Common myeloid progenitor, CD34-positive (primary cell): ENCODE measurements at places on chromosomes 7 and 10.

- DNase-seq: peak; percentile 43
These were observed 40.2 kb downstream of the PDSS1 start for GRCh38 chr10:26737730-26738129.

- DNase-seq: no peak
These were observed 4.8 kb upstream of the MTPAP start for GRCh38 chr10:30353851-30354250.

DNA sequence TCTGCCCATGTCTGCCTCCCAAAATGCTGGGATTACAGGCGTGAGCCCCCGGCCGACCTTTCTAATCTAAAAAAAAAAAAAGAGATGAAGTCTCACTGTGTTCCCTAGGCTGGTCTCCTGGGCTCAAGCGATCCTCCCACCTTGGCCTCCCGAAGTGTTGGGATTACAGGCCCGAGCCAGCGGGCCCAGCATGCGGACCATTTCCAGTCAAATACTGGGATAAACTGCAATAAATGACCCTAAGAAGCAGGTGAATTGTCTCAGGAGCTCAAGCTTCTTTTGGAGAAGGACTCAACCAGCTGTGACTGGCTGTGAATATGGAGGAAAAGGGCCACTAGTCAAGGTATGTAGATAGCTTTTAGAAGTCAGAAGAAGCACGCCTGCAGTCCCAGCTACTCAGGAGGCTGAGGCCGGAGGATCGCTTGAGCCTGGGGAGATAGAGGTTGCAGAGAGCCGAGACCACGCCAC is 550 bp upstream of the CREM start:
- no peak for DNase-seq

GRCh38 chr7:68688416-68689086 is 909.7 kb upstream of the AUTS2 start:
- DNase-seq: no peak

- no peak for DNase-seq
These were observed 96.3 kb upstream of the NEBL start for GRCh38 chr10:20993389-20993788.

DNA sequence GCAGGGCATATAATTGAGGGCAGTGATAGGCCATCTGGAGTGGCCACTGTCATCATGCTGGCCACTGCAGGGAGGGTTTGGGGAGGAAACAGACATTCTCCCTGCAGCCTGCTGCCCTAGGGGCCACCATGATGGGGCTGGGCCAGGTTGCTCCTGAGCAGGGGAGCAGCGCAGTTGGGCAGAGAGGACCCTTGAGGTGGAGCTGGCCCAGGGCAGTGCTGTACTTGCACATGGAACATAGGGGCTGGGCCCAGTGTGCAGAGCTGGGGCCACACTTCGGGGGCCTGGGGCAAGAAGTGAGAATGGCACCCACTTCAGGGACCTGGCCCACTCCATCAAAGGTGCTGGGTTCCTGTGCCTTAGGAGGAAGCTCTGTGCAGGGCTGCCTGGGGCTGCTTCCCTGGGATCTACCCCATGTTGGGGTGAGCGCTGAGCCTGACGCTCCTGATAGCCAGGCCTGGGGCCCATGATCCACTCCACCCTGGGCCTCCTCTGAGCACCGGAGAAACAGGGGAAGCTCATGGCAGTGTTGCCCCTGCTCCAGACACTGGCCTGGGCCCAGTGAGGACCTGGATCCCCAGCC is 21.3 kb upstream of the NUB1 start:
- no peak for DNase-seq

DNA sequence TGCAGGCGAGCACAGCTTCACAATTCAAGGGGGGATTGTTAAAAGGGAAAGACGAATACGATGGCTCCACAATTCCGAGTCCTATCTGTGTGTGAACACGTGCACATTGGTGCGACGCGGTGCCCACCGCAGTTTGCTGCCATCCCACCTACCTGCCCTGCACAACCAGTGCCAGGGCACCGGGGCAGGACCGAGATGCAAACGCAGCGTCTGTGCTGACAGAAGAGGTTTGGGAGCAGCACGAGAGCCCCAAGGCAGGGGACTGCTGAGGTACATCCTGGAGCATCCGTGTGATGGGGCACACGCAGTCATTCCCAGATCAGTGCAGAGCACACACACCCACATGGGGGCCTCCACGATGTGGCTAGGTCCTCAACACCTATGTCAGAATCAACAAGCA is 221.3 kb downstream of the DNAJB6 start:
- no peak for DNase-seq

GRCh38 chr7:75662579-75663301 is 76.0 kb downstream of the HIP1 start:
- DNase-seq: no peak

DNA sequence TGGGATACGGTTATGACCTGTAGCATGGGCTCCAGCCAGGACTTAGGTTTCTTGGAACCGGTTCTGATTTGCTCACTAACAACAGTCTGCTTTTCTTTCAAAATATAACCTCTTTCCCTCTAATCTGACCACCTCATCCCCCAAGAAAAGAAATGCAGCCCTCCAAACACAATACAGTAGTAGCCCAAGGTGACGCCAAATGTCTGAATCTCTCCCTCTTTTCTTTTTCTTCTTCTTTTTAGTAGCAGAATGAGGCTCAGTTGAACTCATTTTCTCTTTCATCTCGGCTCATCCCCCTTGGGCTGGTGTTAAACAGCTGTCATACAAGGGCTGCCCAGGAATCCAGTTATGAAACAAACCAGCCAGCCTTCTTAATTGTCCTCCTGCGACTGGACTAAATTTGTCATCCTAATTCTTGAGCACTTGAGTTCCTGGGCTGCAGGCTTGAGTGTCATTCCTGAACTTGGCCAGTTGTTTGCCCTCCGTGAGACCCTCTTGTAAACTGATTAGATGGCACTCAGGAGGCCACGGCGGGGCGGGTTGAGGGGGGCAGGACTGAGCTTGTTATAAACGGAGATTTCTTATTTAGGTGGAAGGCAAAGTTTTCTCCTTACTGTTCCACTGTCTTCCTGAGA is 94.8 kb downstream of the SORCS3 start:
- no peak for DNase-seq

DNA sequence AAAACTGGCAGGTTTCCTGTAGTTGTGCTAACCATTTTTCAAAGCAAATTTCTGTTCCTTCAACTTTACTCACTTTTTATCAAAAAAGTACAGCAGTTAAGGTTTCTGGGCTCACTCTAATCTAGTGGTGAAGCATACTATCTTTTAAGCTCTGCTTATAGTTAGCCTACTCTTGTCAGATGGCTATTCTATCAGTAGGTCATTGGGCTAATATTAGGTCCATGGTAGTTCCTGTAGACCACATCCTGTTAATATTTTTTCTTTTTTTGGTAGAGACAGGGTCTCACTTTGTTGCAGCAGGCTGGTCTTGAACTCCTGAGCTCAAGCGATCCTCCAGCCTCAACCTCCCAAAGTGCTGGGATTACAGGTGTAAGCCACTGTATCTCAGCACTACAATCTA is 27.9 kb upstream of the NRCAM start:
- no peak for DNase-seq

GRCh38 chr7:31788445-31788844 is 101.4 kb downstream of the PPP1R17 start:
- DNase-seq: no peak

GRCh38 chr10:123007558-123008354 is 839 bp downstream of the IKZF5 start:
- DNase-seq: peak; percentile 63

GRCh38 chr7:147207988-147208387 is 1091.4 kb downstream of the CNTNAP2 start:
- no peak for DNase-seq

- DNase-seq: no peak
These were observed at the start of gene KIAA1217 for GRCh38 chr10:24208661-24209431. Gene KIAA1217, plus strand, starts transcription at chr10:24209138. Its CDS starts 56 bp downstream, at chr10:24209194.

GRCh38 chr7:1025743-1026581 is 18.4 kb upstream of the GPR146 start:
- no peak for DNase-seq

DNA sequence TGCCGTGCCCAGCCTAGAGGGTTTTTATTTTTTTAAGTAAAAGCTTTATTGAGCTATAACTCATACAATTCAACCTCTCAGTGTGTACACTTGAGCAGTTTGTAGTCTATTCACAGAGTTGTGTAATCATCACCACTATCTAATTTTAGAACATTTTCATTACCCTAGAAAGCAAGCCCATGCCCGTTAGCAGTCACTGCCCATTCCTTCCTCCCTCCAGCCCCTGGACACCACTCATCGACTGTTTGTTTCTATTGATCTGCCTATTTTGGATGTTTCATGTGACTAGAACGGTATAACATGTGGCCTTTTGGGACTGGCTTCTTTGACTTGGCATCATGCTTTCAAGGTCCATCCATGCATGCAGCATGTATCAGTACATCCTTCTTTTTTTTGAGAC is 25.7 kb upstream of the SEC61A2 start:
- no peak for DNase-seq

DNA sequence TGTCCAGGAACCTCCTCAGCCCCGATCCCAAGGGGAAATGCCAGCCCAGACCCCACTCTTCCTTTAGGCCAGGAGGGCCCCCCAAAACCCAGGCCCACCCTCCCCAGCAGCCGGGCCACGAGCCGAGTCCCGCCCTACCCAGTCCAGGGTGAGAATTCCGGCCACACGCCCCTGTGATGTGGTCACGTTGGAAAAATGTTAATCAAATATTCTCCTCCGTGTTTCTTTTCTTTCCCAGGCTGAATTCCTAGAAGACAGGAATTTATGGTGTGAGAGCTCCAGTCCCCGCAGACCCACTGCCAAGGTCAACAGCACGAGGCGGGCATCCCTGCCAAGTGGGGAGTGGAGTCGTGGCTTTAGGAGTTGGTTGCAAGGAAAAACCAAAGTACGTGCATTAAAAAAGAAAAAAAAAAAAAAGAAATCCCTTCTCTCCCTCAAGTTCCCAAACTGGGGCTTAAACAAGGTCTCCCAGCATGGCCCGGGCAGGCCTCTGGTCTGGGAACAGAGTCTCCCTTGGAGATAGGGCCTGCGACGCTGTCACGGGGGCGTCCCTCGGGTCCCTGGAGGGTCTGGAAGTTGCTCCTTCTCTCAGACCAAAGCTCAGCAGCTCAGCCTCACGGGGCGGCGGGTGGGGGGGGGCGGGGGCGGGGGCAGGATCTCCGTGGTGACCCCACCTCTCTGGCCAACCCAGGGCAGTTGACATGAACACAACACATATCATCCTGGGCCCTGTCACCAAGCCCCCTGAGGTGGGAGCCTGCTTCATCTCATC is 28.1 kb upstream of the ELN start:
- DNase-seq: no peak

DNA sequence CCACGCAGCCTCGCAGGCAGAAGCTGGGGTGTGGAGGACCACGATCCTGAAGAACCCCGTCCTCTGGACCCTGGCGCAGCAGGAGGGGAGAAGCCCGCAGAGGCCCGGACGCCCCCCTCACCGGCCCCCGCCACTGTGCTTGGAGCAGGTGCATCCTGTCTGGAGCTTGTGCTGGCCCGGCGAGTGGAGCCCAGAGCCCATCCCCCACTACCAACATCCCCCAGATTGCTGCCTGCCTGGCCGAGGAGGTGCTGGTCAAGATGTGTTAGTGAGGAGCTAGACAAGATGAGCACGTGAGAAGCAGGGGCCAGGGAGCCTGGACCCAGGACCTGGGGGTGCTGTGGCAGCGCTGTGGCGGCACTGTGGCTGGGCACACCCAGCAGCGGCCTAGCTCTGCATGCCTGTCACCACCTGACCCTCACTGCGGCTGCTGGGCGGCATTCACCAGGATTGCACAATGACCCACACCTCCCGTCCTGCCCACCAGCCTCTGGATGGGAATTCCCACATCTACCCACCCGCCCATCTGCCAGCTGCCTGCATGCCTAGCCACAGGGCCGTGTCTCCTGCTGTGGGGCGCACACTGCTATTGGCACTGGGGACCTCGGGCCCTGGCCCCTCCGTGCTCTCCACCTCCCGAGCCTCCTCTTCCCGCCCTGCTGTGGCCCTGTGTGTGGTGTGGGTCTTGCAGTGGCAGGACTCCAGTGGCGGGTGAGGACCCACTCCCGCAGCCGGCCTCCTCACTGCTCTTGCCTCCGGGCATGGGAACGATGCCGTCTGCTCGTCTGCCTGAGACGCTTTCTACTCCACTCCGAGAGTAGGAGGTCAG is 11.8 kb downstream of the GPR146 start:
- DNase-seq: no peak

DNA sequence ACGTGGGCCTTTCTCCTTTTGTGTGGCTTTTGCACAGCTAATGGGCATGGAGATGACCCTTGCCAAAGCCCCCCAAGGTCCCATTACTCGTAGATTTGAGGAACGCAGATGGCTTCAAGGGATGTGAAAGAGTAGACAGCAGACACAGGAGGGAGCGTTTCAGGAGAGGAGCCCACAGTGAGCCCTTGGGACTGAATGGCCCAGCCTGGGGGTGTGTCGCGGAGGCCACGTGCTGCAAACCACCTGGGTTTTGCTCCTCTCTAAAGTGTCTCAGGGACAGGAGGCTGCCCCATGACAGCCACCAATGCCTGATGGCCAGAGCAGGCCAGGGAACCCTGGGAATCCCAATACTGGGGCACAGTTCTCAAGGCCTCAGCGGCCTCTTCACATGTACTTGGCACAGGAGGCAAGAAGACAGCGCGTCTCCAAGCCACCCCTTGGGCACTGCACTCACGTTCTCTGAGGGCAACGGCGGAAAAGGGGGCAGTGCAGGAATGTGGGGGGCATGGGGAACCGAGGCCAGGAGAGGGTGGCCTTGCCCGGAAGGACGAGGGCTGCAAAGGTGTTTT is 185.2 kb downstream of the WDR37 start:
- DNase-seq: no peak

DNA sequence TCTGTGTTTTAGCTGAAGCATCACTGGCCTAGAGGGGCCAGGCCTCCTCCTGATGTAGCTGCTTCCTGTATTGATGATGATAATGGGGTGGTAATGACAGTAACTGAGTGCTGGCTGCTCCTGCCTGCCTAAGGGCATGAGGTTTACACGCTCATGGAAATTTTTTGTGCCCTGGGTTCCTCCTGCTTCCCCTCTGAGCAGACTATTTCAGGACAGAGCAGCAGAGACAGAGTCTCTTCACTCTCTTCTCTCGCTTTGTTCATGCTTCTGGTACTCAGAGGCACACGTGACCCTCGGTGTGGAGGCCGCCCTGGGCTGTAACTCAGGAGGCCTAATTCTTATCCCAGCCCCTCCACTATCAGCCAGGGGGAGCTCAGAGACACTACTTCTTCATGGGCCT is 27.9 kb downstream of the LRRC20 start:
- DNase-seq: no peak

- DNase-seq: no peak
These were observed 141.1 kb upstream of the LRRTM3 start for GRCh38 chr10:66784770-66785169.

DNA sequence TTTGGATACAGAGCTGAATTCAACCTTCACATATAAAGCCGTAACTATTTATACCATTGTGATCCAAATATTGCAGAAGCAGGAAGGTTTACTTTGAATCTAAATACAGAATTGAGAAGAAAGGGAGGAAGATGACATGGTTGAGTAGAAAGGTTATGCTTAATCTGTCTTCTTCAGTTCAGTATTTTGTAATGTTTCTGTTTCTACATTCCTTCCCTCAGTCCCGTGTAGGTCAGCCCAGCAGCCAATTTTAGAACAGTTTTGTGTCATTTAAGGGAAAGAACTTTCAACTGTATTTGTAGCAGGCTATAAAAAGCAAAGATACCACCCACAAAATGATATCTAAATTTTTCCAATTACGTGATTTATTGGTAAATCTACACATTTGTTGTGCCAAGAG is 97.4 kb downstream of the CPED1 start:
- no peak for DNase-seq

GRCh38 chr10:24350070-24350921 is 141.4 kb downstream of the KIAA1217 start:
- no peak for DNase-seq

GRCh38 chr7:55409482-55410225 is 44.5 kb downstream of the LANCL2 start:
- peak; percentile 6 for DNase-seq

GRCh38 chr7:6613706-6614105 is 1.7 kb upstream of the ZNF853 start:
- DNase-seq: no peak
